ENCODE measurements at places on chromosomes 3 and 15.

DNA sequence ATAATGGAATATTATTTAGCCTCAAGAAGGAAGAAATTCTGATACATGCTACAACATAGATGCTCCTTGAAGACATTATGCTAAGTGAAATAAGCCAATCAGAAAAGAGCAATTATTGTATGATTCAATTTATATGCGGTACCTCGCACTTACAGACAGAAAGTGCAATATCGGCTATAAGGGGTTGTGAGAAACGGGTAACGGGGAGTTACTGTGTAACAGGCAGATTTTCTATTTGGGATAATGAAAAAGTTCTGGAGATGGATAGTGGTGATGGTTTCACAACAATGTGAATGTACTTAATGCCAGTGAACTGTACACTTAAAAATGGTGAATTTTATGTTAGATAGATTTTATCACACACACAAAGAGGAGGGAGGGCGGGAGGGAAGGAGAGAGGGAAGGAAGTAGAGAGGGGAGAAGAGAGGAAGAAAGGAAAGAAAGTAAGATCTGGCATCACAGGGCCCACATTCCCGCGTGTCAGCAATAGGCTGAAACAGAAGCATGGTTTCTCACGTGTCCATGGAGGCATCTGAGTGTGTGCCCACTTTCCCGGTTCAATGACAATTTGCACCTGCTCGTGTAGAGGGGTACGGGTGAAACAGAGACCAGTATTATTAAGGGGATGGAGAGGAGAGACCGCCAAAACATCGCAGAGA is 700 bp upstream of the BLM start:
- no peak for DNase-seq

- DNase-seq = no peak
Measured at GRCh38 chr3:11703146-11703545, 59.4 kb upstream of the VGLL4 start.

GRCh38 chr15:96948981-96949380 is 618.5 kb downstream of the NR2F2 start:
- DNase-seq = no peak

- no peak for DNase-seq
Measured at GRCh38 chr15:28099555-28100140, 533 bp upstream of the OCA2 start.

GRCh38 chr15:39579487-39580116 is 1.3 kb upstream of the THBS1 start:
- no peak for DNase-seq

DNA sequence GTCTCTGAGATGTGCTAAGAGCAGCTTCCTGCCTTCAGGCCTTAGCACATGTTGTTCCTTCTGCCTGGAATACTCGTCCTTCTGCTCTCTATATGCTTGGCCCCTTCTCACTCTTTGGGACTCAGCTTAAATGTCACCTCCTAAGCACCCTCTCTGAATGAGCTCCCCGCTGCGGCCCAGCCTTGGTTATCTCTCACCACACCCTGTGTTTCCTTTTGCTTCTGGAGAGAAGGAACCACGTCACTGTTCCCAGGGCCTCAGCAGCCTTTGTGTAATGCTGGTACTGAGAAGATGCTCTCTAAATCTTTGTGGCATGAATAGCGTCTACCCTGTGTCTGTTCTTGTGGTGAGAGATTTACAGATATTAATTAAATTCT is 2.2 kb downstream of the FAH start:
- DNase-seq = no peak

DNA sequence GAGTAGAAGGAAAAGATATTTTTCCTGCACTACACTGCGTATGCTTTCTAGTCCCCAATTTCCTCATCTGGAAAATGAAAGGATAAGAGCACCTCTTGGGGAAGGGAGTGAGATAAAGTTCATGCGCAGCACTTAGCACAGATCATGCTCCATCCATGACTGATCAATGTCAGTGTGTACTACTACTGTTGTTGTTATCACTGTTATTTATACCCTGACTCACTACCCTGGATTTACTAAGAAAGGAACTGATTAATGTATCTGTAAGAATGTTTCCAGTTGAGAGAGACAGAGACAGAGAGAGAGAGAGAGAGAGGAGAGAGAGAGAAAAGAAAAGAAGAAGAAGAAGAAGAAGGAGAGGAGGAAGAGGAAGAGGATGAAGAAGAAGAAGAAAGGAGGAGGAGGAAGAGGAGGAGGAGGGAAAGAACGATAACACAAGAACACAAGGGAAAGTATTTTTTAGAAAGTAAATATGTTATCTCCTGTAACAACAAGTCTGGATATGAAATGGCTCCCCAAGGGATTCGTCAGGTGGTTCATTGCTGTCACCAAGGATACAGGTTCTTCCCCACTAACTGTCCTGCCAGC is 212.2 kb upstream of the PROK2 start:
- no peak for DNase-seq

DNA sequence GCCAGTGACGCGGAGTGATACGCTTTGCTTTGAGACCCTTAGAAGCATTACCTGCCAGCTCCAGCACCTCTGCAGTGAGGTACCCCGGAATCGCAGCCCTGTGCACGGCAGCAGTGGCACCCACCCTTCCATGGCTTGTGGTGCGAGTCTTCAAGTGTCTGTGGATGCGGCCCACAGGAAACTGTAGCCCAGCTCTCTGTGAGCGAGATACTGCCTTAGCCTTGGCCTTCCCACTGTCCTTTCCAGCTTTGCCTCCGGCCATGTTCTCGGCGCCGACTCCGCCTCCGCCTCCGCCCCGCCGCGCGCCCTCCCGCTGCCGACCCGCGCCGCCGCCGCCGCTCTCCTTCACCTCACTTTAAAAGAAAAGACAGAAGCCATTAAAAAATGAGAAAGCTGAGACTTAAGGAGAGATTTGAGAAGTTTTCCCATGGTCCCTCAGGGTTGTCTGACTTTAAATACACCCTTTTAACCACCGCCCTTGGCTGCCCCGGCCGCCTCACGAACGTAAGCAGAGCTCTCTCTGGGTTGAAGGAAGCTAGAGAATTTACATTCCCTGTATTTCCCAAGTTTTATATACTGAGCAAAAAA is 78.5 kb upstream of the FAM174B start:
- no peak for DNase-seq

GRCh38 chr3:126300001-126300760 is 57.0 kb downstream of the KLF15 start:
- DNase-seq = no peak

- no peak for DNase-seq
Measured at GRCh38 chr3:63970631-63971475, 52.4 kb downstream of the PSMD6 start.

GRCh38 chr15:23690450-23690852 is 3.3 kb upstream of the NDN start:
- DNase-seq = no peak

DNA sequence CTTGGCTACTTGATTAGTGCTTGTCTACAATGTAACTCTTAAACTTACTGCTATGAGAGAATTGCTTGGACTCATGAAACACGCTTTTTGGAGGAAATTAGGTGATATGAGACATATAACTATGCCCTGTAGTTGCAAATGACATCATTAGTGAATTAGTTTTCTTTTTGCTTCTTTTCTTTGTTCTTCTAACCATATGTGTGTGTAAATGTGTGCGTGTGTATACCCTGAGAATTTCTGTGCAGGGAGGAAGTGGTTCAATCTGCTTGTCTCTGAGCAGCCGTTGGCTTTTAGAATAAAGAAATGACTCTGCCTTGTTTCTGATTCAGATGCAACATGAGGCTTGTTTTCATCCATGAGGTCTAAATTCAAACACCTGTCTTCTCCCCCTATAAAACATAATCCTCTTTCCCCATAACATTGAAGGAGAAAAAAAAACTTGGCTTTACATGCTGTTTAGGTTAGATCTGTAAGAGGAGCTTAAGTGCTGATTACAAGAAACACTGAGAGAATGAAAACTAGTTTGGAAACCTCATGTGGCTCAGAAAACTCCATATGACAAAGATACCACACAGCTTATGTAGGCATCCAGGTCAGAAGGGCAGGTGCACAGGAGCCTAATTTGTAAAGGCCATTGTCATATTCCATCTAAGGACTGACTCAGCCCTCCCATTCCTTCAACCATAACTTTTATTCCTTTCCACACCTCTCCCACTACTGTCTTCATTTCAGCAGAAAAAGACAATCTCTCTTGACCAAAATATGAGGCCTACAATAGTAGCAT is 30.5 kb upstream of the BLM start:
- no peak for DNase-seq

- DNase-seq = no peak
Measured at GRCh38 chr3:108222853-108223565, 785 bp upstream of the IFT57 start.

GRCh38 chr15:88179562-88179961 is 77.0 kb downstream of the NTRK3 start:
- no peak for DNase-seq

GRCh38 chr3:50519471-50520089 is 16.1 kb upstream of the CACNA2D2 start:
- DNase-seq = peak; percentile 14

DNA sequence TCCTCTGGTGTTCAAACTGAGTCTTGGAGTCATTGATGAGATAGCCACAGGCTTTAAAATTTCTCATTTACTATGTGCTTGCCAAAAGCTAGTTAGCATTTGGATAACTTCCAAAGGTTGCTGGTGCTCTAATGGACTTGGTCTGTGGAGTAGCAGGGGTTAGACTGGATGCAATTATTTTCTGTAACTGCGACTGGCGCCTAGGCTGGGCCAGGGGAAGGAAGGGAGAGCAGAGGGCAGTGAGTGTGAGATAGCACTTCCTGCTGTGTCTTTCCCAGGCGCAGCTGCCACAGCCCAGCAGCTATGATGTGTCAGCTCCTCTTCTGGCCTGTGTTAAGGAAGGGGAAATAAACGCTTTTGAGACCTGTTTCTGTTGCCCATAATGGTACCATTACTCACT is 98.6 kb downstream of the MYRIP start:
- DNase-seq = peak; percentile 17

GRCh38 chr15:89327113-89327512 is 7.5 kb downstream of the POLG start:
- no peak for DNase-seq

DNA sequence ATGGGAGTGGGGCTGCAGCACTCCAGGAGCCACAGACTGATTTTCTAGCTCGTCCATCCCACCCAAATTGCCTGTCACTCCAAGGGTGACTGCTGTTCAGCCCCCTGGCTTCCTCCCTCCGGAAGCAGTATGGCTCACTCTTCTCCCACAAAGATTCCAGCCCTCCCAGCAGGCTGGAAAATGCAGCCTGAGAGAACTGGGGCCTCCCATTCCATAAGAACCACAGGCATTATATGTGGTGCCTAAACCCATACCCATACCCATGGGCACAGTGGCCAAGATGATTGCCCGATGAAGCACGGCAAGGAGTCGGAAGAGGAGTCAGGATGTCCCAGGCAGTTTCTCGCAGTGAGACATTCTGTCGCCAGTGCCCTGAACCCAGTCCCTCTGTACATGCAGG is 6.0 kb upstream of the VILL start:
- DNase-seq = no peak

GRCh38 chr15:61115679-61116078 is 113.4 kb downstream of the RORA start:
- DNase-seq = no peak

DNA sequence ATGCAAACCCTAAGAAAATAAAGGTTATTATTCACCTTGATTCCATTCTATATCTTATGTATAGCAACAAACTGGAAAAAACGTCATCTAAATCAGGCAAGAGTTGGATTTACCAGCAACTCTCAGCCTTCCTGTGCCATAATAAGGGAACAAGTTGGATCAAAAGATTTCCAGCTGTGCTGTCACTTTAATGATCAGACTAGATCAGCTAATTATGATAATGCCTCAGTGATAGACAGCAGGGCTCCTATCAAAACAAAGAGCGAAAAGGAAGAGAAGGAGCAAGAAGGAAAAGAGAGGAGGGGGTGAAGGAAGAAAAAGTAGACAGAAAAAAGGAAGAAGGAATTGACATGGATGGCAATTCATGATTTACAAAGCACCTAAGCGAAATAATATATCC is 36.7 kb upstream of the BCL6 start:
- DNase-seq = no peak

DNA sequence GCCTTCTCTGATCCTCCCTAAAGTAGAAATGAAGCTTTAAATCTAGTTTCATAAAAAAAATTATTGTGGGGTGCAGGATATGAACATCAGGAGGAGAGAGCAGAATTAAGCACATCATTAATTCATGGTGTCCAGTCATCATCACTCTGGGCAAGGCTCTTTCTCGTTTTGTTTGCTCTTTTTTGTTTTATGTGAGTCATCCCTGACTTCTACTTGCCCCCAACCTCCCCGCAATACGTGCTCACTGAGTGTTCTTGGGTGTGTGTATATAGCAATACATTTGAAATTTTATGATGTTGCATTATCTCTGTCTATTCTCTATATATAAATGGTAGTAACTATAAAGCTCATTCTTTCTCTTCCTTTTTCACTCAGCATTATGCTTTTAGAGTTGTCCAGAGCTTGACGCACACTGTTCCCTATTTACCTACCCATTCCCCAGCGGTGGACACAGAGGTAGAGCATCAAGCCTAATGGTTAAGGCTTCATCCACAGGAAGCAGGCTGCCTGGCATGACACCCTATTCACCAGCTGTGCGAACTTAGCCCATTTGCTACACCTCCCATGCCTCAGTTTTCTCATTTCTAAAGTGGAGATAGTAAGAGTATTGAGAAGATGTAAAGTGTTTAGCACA is 72.3 kb downstream of the CD200R1L start:
- DNase-seq = no peak

GRCh38 chr3:177262396-177262795 is 65.1 kb upstream of the TBL1XR1 start:
- no peak for DNase-seq

DNA sequence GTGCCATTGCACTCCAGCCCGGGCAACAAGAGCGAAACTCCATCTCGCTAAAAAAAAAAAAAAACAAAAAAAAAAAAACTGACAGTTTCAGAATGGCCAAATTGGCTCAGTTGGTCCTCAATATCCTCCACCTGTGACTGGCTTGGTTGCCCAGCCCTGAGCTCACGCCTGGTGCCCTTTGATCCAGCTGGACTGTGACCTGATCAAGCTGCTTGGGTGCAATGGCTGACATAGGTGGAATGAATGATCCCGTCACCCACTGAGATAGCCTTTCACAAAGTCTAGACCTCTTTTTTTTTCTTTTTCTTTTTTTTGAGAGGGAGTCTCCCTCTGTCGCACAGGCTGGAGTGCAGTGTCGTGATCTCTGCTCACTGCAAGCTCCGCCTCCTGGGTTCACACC is 254.6 kb downstream of the FOXP1 start:
- no peak for DNase-seq

DNA sequence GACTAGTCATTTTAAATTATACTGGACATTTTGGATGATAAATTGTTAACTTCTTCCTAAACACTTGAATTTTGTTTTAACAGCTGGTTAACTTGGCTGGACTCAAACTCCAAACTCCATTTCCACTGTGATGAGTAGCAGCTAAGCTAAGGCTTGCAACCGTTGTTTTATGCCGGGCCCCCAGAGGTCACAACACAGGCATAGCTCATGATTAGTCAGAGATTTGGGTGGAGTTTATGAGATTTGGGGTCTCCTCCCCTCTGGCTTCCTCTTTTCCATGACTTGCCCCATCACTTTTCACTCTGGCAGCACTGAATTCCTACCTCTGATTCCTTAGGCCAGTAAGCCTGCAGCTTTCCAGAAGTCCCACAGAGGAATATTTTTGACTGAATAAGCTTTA is 12.8 kb downstream of the THAP10 start:
- DNase-seq = no peak

GRCh38 chr3:96039632-96040031 is 774.8 kb upstream of the EPHA6 start:
- DNase-seq = no peak

- DNase-seq = no peak
Measured at GRCh38 chr3:57109437-57110199, 49.2 kb downstream of the SPATA12 start.

GRCh38 chr15:66921319-66921915 is 144.0 kb upstream of the SMAD3 start:
- no peak for DNase-seq
